Activated T-helper 17 cell treated with anti-CD3 and anti-CD28 coated beads, Interleukin-2, amount 50 U/mL, for 72 hours (primary cell): ENCODE measurements at places on chromosomes 1 and 21. TPM values are rescaled to one million over a fixed set of nuclear protein-coding genes. Genes with fewer than 3 reads are reported as not detected.
A peak's percentile ranks its signal among the peaks of the same experiment; 100 is the strongest.

The PEX14 gene
- 18.4 TPM for total RNA-seq

The ATP6V1G3 gene
- total RNA-seq: not detected

DNA sequence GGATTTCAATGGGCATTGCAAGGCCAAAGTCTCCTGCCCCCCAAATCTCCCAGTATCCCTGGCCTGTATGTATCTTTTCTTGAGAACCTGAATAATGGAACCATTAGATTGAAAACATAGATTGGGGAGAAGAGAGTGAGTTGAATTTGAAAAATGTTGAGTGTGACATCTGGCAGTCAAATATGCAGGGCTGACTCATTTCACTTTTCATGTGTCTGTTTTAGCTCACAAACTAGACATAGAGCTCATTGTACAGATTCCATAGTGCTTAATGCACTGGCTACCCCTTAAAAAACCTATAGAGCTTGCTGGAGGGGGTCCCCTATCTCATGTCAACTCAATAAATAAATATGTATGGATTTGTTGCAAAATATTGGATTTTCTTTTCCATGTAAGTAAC lies 30.8 kb downstream of the DDR2 start:
- ATAC-seq: no peak

DNA sequence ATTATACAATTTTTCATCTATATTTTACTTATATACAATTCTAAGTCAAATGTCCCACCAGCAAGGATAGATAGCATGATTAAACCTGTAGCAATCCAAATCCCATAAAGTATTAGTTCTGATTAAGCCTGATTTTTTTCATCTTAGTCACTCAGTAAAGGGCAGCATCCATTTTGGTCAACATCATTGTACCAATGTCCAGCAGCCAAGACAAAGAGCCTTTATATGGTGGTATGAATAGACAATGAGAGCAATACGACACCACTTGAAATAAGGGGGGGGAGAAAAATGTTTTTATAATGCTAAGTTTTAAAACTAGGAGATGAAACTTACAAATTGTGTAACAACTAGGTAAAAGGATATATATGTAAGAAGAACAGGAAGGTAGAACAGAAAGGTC lies 7.4 kb downstream of the ZNF644 start:
- ATAC-seq: no peak

- no peak for ATAC-seq
Observed at GRCh38 chr1:234928642-234929041, 200.0 kb downstream of the TOMM20 start.

- ATAC-seq: peak; percentile 96
Observed at GRCh38 chr1:225454733-225455132, 26.9 kb upstream of the LBR start.

DNA sequence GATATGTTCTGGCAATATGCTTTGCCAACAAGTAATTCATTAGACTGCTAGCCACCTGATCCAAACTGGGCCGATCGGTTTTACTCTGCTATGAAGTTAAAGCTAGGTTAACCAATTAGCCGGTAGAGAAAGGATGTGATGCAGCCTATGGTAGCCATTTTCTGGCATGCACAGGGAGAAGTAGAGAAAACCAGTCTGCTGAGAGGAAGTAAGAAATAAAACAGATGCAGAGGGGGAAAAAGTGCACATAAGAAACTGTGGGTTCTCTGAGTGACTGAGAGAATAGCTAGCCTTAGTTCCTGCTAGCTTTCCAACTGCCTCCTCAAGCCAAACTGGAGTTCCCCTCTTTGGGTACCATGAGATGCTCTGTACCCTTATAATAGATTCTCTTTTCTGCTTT lies 52.8 kb downstream of the ARID4B start:
- peak; percentile 33 for ATAC-seq

DNA sequence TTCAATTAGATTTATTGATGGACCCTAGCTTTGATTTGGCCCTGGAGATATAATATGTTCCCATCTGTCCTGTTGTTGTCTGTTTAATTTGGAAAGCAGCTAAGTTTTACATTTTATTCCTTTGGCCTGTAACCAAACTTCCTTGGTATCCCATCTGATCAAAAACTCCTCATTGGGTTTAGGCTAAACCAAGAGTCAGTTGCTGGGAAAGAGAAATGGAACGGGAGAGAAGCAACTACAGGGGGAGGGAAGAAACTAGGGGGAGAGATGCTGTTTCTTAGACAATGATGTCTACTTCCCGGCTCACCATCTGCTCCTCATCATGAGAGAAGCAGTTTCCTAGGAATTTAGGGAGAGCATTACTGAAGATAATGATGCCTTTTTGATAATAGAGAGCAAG lies 141.8 kb downstream of the SYT2 start:
- no peak for ATAC-seq

DNA sequence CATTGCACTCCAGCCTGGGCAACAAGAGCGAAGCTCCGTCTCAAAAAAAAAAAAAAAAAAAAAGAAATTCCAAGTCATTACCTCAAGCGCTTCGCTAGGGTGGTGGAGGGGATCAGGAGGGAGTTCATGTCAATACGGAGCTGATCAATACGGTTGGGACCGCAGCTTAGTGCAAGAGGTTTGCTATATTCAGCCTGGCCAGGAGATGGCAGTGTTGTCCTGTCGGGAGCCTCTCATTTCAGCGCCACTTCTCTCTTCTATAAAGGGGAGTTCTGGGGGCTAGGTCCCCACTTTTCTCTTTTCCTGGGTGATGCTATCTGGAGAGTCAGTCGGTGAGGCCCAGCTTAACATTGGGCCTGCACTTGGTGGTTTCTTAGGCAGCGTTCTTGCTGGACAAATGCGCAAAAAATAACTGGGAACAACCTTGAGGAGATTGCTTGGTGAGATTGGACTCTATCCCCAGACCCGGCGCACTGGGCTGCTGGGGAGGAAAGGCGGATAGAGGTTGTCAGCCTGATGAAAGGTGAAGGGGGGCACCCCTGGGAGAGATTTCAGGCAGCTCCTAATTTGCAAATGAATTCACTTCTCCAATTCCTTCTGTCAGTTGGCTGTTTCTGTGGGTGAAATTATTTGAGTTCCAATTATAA lies 40.4 kb downstream of the KIAA0040 start:
- ATAC-seq: peak; percentile 69
